ENCODE measurements at places on chromosomes 1 and 21.

GRCh38 chr21:26116456-26117011, 54.0 kb downstream of the APP start:
- peak; percentile 38 for DNase-seq

- no peak for DNase-seq
Observed at GRCh38 chr1:6128276-6129081, 51.6 kb downstream of the CHD5 start.

DNA sequence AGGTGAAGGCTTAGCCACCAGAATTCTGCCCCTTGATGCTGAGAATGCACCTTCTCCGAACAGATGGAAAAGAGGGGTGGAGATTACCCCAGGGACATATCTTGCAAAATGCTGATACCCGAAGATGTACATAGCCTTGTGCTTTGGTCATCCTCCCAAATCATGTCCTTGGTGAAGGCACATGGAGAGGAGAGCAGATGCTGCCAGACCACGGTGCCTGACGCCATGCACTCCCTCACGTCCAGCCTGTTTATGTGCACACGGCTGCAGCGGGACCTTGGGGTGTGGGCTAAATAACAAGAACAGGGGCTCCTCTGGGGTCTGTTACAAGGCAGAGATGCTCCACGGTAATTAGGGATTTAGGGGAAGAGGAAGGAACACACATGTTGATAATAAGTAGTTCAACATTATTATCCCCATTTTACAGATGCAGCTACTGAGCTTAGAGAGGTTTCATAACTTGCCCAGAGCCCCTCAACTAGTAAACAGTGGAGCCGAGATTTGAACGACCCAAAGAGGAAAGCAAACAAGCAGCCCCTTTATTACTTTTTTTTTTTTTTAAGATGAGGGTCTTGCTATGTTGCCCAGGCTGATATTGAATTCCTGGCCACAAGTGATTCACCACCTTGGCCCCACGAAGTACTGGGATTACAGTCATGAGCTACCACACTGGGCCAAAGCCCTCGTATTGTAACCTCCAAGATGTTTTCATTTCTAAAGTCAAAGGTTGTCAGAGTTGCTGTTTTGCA, 12.9 kb downstream of the EPHX1 start:
- DNase-seq = no peak

DNA sequence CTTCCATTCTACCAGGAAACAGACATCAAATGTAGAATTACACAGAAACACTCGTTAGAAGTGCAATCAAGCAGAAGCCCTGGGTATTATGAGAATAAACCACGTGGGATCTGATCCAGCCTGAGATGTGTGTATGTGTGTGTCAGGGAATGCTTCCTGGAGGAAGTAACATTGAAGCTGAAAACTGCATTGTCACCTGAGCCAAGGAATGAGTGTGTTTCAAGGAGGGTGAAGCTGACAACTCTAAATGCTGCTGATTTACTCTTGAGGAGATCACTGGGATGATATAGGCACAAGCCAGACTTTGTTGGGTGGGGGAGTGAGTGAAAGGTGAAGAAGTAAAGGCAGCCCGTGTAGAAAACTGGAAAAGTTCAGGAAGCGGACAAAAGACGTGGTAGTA, 27.6 kb downstream of the FAAH start:
- no peak for DNase-seq

- DNase-seq = no peak
Observed at GRCh38 chr1:211632808-211633523, 42.5 kb downstream of the NEK2 start.

DNA sequence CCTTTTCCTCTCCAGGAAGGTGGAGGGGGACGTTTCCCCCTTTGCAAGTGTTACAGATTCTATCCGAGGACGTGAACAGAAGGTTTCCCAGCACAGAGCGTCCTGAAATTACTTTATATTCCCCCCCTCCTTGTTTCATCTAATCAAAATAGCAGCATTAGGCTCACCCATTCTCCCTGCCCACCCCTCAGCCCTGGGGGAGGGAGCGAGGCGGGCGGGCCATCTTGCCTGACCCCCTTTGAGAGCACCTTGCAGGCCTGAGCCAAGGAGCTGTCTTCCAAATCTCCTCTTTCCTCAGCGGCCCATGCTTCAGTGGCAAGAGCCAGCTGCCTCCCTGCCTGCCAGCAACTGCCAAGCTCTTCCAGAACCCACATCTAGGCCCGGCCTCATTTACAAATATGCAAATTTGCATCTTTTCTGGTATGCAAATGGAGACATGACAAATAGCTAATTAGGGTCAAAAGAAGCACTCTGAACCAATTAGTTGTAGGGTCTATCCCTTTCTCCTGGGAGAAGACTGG, 69.1 kb upstream of the POU3F1 start:
- no peak for DNase-seq

- DNase-seq = no peak
Observed at GRCh38 chr1:10160907-10161490, 49.4 kb upstream of the KIF1B start.

GRCh38 chr1:93180723-93181613, at the start of gene CCDC18:
Gene CCDC18, plus strand, starts transcription at chr1:93180724. Its CDS starts 2,638 bp downstream, at chr1:93183362.
- DNase-seq = no peak

All from NCI-H1694 (cell line).